Stimulated activated CD4-positive, alpha-beta T cell treated with anti-CD3 and anti-CD28 coated beads, Interleukin-1b, Interleukin-23, amount 100 ng/mL, for 48 hours (primary cell): ENCODE measurements at places on chromosomes 11 and 22.
A peak's percentile ranks its signal among the peaks of the same experiment; 100 is the strongest.

DNA sequence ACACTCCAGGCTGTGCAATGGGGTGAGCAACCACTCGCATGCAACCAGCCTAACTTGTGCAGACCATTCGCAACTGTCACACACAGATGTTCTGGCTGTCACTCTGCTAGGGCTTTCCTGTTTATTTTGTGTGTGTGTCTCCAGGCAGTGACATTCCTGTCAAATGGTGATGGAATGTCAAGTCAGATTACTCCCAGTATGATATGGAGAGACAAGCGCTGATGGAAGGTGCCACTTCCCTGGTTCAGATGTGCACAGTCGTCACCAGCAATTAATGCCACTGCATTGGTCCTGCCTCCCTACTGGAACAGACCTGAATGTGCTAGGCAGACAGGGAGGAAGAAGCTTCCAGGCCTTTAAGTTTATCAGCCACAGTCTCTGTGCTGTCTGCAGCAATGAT, 442.4 kb upstream of the ISX start:
- DNase-seq, result no peak

DNA sequence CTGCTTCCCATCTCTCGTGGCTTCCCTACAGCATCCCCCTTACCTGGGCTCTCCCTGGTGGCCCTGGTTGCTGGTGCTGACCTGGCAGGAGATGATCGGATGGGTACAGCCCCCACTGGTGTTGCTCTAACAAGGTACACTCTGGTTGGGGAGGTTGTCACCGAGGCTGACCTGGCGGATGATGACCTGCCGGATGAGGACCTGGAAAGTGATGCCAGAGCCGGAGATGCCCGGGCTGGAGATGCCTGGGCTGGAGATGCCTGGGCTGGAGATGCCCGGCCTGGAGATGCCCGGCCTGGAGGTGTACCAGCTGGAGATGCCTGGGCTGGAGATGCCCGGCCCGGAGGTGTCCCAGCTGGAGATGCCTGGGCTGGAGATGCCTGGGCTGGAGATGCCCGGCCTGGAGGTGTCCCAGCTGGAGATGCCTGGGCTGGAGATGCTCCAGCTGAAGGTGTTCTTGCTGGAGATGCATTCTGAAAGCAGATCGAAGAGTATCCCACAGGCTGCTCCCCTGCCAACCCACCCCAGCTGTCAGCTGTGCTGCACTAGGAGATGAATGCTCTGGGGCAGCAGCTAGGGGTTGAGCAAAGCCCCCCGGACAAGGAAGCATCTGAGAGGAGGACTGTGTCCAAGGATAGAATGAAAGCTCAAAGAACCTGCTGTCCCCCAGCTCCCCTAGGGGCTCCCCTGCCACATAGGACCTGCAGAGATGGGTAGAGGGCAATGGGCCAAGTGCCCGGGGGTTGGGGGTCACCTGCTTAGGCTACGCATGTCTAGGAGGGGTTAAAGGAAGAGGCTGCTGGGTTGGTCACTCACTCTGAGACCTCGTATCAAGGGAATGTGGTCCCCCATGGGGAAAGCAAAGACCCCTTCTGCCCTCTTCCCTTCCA, 10.6 kb downstream of the TMPRSS13 start:
- no peak for DNase-seq

GRCh38 chr22:39896313-39896996, 2.9 kb upstream of the ENTHD1 start:
- no peak for DNase-seq

DNA sequence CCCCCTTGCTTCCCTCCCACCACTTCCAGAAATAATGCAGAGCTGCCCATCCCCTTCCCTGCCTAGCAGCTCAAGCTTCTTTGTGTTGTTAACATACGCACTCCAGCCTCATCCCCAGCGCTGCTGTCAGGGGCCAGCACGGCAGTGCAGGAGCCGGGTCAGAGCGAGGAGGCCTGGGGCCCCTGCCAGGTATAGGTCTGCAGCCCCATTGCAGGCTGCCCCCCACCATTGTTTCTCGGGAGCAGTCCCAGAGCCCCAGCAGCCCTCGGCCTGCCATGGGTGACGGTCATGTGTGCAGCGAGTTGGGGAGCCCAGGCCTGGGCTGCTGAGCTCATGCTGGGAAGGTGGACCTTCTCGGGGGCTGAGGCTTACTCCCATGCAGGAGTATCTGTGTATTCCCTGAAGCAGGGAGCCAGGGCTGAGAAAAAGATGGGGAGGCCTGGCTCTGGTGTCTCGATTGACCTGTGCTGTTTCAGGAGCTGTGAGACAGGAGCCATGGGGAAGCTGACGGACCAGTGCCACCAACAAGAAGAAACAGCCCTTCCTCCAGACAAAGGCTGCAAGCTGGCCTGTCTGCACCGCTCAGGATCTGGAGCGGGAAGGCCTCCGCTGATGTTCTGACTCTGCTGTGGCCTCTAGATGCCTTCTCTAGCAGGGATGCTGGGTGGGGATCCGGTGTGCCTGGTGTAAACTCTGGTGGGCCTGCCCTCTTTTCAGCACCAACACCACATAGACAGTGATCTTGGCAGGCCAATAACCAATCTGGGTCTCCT, 220.5 kb upstream of the B3GAT1 start:
- DNase-seq, result no peak

GRCh38 chr11:118434553-118435289, 1.6 kb upstream of the KMT2A start:
- peak; percentile 43 for DNase-seq

DNA sequence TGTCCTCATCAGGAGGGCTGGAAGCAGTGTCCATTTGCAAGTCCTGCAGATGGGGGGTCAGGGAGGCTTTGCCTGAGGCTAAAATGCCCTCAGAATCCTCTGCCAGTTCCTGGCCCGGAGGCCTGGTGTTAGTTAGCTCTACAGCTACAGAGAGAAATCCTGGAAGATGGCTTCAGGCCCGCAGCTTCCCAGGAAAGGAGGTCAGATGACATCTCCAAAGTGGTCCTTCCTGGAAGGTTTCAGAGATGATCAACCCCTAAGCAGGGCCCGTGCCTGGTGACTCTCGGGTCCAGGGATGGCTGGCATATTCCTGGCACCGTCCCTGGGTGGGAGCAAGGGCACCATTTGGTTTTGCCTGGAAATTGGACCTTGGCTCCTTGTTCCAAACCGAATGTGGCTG, 959.1 kb downstream of the BRD1 start:
- DNase-seq, result no peak

- no peak for DNase-seq
Observed at GRCh38 chr11:14529321-14529720, 9.1 kb upstream of the PSMA1 start.

DNA sequence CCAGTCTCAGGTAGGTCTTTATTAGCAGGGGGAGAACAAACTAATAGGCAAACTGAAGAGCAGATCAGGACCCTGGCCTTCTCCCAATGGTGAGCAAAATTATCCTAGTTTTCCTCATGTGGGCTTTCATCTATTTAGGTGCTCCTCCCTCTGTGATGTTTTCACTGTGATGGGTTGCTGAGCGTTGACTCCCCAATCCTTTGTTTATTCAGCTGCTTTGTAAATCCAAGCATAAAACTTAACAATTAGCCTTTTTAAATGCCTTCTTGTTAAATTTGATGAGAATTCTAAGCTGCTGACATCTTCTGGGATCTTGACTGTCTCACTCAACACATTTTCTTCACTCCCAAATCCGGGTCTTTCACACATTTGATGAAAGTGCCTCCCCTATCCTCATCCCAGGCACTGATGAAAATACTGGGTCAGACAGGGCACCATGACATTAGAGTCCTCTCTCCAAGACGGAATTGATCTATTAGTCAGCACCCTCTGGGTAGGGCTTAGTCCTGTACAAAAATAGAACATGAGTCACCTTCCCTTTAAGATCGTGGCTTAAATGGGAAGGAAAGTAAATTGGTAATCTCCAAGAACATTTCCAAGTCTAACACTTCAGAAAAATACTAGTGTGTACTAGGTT, 199.3 kb upstream of the ISX start:
- no peak for DNase-seq

DNA sequence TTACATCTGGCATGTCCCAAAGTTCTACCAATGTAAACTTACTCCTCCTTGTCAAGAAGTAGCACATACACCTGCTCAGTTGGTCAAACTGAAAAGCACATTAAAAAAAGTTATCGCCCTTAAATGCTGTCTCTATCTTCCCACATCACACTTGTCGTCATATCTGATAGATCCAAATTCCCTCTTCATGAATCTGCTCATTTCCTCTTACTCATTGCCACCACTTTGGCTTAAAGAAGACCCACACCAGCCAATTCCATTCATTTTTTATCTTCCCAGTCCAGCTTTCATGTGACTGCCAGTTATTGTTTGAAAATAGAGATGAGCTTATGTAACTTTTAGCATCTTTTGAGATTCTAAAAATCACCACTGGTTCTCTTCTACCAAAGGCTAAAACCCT, 305.9 kb upstream of the MTNR1B start:
- no peak for DNase-seq

GRCh38 chr11:74701351-74701750, 29.9 kb downstream of the CHRDL2 start:
- no peak for DNase-seq

GRCh38 chr11:2704896-2705606, 5.3 kb upstream of the KCNQ1OT1 start:
- no peak for DNase-seq

DNA sequence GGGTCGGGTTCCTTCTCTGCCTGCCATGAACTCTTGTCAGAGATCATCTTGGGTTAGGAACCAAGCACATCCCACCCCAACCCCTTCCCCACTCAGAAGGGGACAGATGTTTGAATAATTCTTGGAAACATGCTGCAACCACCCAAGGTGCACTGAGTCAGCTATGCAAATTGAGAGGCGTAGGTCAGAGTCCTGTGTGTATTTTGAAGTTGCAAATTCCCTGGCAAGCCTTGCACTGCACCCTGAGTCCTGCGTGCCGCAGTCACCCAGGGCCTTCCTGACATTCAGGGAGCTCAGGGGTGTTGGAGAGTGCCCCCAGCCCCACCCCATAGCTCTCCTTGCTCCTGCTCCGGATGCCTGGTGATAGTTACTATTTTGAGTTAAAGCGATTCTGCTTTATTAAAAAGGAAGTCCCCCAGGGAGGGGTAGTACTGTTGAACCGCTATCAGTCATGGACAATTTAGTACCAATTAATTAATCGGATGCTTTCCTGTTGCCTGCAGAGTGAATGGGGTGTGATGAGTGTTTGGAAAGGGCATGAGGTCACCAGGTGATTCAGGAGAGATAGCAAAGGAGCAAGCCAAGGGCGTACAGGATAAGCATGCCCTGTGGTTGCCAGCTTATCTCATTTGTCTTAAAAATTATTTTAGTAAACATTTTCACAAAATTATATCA, 123.7 kb downstream of the GRIK4 start:
- DNase-seq, result no peak

- DNase-seq, result no peak
Observed at GRCh38 chr11:85988780-85989179, 80.1 kb downstream of the PICALM start.

- DNase-seq, result peak; percentile 40
Observed at GRCh38 chr11:14500181-14500651, 605 bp upstream of the COPB1 start.

DNA sequence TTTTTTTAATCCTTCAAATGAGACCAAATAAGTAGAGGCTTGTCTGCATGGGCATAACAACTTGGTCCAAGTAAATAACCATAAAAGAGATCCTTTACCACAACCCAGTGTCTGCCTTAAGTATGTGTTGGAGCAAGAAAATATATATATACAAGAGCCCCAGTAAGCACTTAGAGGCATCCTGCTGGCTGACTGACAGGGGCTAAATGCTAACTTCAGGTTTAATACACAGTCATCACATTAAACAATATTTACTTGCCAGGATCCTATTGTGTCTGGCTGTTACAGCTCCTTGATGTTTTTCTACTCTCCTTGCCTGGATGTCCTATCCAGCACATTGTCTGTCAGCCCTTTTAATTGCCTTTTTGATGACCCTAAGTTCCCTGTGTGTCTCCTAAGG, 37.5 kb upstream of the MMP20 start:
- DNase-seq, result no peak

DNA sequence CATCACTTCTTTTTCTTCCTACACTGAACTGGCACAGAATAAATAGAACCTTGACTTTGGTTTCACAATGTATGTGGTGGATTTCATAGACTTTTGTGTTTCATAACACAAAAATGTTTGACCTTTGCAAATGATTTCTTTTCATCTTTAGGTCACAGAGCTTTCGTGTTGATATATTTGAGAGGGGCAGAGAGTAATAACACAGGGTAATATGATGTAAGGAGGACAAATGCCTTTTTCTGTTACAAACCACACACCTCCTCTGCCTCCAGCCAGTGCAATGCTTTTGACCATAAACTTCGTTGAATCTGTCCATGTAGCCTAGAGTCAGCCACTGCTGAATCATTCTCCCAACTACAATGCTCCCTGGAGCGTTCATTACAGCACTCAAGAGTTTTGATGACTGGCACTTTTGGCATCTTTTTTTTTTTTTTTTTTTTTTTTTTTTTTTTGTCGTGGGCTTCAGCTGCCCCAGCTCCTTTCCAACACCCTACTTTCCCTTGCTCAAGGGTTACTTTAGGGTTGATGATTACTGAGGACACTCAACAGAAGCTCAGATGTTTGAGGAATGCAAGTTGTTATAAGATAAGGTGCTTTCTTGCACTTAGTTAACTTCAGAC, 11.4 kb upstream of the CAT start:
- DNase-seq, result no peak

GRCh38 chr11:127105593-127106541, 105.3 kb upstream of the KIRREL3 start:
- DNase-seq, result no peak

DNA sequence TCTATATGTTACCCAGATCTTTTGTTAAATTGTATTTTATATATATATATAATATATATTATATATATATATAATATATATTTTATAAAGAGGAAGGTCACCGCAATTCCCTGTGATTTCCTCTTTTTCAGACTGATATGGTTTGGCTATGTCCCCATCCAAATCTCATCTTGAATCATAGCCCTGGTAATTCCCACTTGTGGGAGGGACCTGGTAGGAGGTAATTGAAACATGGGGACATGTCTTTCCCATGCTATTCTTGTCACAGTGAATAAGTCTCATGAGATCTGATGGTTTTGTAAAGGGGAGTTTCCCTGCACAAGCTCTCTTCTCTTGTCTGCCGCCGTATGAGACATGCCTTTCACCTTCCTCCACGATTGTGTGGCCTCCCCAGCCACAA, 157.6 kb downstream of the RAB38 start:
- DNase-seq, result no peak

GRCh38 chr11:8293171-8293570, 29.5 kb upstream of the LMO1 start:
- no peak for DNase-seq

GRCh38 chr11:107252429-107253161, 205.0 kb downstream of the CWF19L2 start:
- no peak for DNase-seq

- DNase-seq, result no peak
Observed at GRCh38 chr11:132054822-132055221, 684.4 kb downstream of the NTM start.

- no peak for DNase-seq
Observed at GRCh38 chr22:30232716-30233218, 13.8 kb downstream of the LIF start.

GRCh38 chr11:44388828-44389657, 79.1 kb upstream of the ALX4 start:
- DNase-seq, result no peak

GRCh38 chr11:134050541-134051383, 18.1 kb upstream of the JAM3 start:
- DNase-seq, result peak; percentile 70
